GM18507 (cell line): ENCODE measurements at places on chromosomes 1 and 21.
A peak's percentile ranks its signal among the peaks of the same experiment; 100 is the strongest.

DNA sequence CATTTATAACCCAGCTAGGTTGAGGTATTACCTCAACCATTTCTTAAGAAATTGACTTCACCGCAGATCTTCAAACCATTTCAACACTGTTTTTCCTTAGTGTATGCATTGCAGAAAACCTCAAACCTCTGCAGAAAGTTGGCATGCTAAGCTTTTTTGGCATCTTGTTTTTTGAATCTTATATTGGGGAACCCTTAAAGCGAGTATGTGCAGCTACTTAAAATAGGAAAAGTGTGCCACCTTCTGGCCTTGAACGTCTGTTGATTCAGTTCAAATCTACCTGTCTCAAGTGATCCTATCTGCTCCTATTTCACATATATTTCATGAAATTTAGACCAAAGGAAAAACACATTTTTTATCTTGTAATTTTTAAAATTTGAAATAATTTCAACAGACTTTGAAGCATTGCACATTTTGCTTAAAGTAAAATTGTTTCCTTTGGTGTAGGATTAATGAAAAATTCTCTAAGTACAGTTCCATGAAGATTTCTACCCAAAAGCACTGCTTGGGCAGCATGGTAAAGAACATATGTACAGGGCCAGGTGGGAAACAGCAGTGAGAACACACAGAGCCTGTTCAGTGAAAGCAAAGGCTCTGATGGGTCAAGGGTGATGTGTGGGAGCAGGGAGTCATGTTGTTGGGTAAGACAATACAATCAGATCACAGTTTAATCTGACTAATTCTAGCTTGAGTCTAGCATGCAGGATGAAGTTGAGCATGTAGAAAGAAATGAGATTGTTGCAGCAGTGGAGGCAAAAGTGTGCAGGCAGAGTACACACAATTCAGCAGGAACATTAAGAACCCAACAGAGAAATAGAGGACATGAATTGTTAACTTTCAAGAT is 17.2 kb downstream of the HENMT1 start:
- DNase-seq, result peak; percentile 20

- DNase-seq, result no peak
These were observed 53.4 kb downstream of the TOMM20 start for GRCh38 chr1:235075048-235075776.

GRCh38 chr1:96116731-96117130 is 604.9 kb upstream of the PTBP2 start:
- no peak for DNase-seq

- no peak for DNase-seq
These were observed 228.9 kb downstream of the TNR start for GRCh38 chr1:175514387-175514953.

GRCh38 chr1:152188673-152189591 is 29.9 kb upstream of the RPTN start:
- DNase-seq, result no peak

- DNase-seq, result no peak
These were observed 10.6 kb downstream of the ACTL8 start for GRCh38 chr1:17765444-17766411.

- no peak for DNase-seq
These were observed 10.3 kb downstream of the DONSON start for GRCh38 chr21:33578214-33578613.
